ENCODE measurements at places on chromosomes 2 and 18.

DNA sequence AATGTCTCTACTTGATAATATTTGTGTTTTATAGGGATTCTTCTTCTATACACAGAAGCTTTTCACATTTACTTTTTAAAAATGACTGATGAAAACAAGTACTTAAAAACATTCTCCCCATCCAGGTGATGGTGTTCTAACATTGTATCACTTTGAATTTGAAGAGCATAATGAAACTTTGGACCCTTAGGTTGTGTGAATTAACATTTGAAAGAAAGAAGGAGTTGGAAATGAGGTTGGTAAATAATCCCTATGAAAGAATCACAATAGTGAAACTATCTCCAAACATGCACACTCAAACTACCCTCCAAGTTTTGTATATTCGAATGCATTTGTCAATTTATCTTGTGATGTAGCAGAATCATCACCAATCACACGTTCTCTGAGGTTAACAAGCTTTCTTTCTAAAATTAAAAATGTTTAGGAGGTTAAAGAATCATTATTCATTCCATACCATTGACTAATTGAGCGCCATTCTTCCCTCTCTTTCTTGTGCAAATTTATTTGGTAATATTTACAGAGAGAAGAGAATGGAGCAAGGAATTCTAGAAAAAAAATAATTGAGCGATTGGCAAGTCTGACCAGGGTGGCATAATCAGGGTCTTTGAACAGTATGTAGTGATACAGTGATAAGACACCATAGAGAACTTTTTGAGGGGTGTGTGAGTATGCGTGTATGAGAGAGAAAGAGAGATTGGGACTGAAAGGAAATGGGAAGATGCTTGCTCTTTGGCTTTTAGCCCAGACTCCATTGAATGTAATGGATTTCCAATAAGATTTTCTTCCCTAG lies 260.0 kb upstream of the NRXN1 start:
- DNase-seq = no peak

DNA sequence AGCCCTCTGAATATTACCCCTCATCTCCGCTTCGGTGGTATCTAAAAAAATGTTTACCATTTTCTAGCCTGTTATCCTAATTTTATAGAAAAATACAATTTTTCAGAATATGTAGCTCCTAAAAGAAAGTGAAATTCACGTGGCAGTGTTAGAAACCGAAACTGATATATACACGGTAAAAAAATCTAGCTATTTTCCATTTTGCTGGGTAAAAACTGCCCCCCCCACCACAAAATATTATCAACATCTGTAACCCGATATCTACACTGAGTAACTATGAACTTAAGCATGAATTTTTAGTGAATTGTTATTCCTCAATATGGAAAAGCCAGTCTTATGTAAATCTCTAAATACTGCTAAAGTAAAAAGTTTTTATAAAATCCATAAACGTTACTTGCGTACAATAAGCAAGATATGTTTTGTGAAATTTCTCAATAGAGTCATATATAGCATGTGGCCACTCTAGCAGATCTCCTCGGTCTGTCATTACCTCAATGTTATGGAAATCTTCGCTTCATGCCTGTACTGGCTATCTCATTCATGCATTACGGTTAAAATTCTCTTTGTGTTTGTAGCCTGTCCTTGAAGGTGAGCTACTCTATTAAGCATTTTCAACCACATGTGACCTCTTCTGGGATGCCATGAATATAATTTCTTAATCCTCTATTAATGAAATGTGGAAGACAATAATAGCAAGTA lies 524.2 kb downstream of the TRIB2 start:
- DNase-seq = no peak

GRCh38 chr2:290090-290722 lies 2.3 kb upstream of the ALKAL2 start:
- no peak for DNase-seq

DNA sequence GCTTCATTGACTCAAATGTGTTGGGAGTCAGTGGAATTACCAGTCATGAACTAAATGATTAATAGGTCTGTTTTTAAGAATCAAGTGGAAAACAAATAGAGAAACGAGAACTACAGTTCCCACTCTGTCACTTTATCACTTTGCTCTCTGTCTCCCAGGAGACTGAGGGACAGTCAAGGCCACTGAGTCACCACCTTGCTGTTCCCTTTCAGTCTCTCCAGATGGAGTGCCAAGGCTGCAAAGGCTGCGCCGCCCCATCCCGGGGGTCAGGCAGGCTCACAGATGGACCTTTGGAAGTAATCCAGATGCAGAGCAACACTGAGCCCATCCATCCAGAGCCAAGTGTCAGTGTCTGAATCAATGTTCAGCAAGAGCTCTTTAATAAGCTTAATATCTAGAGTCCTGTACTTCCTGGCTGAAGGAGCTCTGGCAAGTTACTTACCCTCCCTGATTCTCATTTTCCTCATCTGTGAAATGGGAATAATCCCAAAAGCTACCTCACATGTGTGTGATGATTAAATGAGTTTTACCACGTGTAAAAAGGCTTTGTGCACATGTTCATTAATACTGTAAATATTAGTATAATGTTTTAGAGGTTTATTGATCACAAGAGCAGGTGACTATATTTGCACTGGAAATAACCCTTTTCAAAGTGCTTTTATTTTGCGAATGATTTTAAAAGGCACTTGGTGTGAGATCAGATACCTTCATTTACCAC lies 43.0 kb upstream of the EFEMP1 start:
- no peak for DNase-seq

- DNase-seq = no peak
These were observed 5.8 kb downstream of the HDLBP start for GRCh38 chr2:241309684-241310117.

- DNase-seq = no peak
These were observed 97.9 kb upstream of the NOL4 start for GRCh38 chr18:34322365-34323289.

GRCh38 chr2:134324430-134324829 lies 70.6 kb downstream of the MGAT5 start:
- no peak for DNase-seq

DNA sequence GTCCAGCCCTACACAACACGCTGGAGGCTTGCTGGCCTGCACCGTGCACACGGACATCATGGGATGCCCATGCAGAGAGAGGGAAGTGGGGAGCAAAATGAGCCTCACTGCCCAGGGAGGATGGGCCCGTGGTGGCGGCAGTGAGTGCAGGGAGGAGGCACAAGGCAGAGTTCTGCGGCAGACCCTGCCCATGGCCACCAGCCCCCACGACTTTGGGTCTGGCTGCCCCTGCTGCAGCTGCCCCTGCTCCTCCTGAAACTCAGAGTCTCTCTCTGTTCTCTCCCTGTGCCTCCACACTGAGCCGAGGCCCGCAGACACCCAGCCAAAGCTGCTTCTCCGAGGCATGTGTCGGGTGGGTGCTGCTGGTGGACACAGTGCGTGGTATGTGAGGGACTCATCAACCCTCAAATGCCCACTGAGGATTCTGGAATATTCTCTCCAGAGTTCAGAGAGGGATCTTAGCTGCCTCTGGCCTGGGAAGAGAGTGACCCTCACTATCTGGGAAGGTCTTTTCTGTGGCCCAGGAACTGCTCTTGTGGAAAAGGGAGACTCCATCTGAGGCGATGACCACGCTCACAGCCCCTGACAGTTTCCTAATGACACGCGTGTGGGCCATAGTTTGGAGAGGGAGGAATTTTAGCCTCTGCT lies 45.1 kb upstream of the HPCAL1 start:
- DNase-seq = no peak

DNA sequence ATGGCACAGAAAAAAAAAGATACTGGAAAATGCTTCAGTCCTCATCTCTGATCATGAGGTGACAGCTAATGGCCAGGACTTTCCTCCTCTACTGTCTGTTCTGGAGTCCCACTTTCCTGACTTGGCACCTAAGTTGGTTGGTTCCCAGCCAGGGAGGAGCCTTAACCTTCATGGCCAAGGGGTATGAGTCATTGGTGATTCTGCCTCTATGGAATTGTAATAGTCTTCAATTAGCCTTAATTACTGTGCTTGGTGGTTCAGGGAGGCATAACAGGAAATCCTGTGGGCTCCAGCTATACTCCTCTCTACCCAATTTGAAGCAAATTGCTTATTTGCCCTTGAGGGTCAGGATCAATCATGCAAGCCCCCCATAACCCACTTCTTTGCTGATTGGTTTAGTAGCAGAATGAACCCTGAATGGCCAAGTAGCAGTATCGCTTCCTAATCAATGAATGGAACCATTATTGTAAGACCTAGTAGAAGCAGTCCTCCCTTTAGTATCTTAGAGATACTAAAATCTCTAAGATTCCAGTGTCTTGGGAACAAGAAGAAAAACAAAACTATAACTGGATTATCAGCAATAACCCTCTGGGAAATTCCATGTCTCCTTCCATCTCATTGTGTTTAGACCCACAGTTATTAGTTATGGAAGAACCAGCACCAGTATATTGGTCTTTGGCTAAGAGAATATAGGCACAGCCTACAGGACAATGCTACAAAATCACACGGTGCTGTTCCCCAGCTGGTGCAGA lies 109.0 kb downstream of the COL6A3 start:
- DNase-seq = no peak

- no peak for DNase-seq
These were observed 82.9 kb downstream of the SMIM21 start for GRCh38 chr18:75344615-75345014.

DNA sequence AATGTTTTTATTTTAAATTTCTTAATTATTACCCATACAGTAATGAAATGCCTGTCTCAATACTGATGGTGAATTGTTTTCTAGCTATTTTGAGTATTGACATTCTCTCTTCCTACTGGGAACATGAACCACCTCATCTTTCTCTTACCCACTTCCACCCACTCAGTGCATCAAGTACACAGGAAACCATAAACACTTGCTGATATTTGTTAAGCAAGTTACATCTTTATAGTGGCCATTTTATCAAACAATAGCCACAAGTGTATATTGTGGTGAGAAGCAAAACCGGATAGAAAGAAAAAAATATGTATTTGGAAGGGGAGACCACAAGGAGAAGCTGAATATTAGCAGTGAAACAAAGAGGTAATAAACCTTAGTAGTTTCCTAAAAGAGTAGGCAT lies 368.1 kb upstream of the HNRNPA3 start:
- no peak for DNase-seq

GRCh38 chr2:139201516-139201915 lies 421.3 kb upstream of the NXPH2 start:
- DNase-seq = no peak

GRCh38 chr2:132538331-132538855 lies 121.8 kb downstream of the GPR39 start:
- no peak for DNase-seq

DNA sequence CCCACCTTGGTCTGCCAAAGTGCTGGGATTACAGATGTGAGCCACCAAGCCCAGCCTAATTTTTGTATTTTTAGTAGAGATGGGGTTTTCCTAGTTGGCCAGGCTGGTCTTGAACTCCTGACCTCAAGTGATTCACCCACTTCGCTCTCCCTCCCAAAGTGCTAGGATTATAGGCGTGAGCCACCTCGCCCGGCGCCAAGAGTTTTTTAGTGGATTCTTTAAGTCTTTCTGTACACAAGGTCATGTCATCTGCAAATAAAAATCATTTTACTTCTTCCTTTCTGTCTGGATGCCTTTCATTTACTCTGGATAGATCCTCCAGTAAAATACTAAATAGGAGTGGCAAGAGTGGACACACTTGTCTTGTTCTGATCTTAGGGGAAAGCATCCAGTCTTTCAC lies 61.7 kb downstream of the KCMF1 start:
- DNase-seq = no peak

GRCh38 chr2:153059338-153060052 lies 341.1 kb downstream of the ARL6IP6 start:
- DNase-seq = no peak

- no peak for DNase-seq
These were observed 166.3 kb upstream of the SKOR2 start for GRCh38 chr18:47417807-47418206.

GRCh38 chr2:200367155-200367554 lies 60.7 kb downstream of the SPATS2L start:
- DNase-seq = no peak

GRCh38 chr2:33118651-33119050 lies 171.9 kb downstream of the LTBP1 start:
- no peak for DNase-seq

DNA sequence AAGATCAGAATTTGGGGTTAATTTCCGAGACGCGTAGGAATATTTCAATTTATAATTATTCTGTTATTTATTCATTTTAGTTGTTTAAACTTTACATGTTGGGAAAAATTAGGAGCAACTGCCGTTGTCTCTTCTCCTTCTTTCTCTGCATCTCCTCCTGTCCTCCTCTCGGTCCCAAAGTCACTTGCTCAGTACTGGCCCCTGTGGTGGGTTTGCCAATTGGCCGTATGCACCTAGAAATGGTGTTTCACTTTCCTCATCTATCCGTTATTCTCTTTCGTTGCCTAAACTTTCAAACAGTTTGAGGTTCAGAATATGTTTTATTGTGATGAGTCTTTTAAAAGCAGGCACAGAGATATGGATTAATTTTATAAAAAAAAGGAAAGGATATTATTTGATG lies 517.9 kb downstream of the PLCL1 start:
- DNase-seq = no peak

DNA sequence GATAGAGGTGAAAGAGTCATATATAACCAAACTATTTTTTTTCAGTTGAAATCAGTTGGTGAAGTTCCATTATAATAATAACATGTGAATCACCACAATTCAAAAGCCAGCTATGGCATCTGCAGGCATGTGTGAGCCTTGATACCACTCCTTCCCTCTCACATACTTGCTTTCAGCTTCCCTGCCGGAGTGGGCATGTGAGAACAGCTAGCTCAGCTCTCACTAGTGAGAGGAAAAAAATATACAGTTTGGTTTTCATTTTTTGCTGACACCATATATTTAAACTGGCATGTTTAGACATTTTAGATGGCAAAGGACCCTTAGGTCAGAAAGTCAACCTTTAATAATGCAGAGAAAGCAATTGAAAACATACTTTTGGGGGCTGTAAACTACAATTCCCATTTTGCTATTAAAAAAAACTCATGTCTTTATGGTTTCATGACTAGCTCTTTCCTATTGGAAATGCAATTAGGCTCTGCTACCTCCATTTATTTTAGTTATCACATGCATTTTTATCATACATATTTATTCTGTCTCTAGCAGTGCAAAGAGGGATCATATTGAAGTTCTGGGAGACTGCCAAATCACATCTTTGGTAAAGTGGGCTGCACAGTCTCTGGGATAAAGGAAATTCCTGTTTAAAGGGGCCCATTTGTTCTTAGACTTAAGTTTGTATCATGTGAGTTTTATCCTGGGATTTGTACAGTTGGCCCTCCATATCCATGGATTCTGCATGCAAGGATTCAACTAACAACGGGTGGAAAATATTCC lies 33.2 kb upstream of the SLC40A1 start:
- DNase-seq = no peak

GRCh38 chr2:152042636-152043615 lies 55.9 kb downstream of the CACNB4 start:
- no peak for DNase-seq

DNA sequence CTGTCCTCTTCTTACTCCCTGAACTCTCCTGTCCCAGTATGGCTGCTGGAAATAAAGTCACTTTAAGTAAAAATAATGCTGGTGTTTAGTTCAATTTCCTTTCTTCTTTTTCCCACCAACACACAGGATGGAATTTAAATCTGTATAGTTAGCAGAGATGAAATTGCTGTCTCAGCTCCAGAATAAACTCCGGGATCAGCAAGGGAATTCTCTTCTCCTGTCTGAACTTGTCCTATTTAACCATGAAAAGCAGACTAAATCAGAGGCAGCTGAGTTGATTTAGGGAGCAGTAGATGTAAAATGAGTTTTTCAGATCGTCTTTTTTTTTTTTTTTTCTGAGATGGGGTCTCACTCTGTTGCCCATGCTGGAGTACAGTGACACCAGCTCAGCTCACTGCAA lies 25.9 kb downstream of the TTLL4 start:
- DNase-seq = no peak

All from cerebellar nuclear complex (tissue), 1 donor.